ENCODE measurements at places on chromosomes 2 and 18.

DNA sequence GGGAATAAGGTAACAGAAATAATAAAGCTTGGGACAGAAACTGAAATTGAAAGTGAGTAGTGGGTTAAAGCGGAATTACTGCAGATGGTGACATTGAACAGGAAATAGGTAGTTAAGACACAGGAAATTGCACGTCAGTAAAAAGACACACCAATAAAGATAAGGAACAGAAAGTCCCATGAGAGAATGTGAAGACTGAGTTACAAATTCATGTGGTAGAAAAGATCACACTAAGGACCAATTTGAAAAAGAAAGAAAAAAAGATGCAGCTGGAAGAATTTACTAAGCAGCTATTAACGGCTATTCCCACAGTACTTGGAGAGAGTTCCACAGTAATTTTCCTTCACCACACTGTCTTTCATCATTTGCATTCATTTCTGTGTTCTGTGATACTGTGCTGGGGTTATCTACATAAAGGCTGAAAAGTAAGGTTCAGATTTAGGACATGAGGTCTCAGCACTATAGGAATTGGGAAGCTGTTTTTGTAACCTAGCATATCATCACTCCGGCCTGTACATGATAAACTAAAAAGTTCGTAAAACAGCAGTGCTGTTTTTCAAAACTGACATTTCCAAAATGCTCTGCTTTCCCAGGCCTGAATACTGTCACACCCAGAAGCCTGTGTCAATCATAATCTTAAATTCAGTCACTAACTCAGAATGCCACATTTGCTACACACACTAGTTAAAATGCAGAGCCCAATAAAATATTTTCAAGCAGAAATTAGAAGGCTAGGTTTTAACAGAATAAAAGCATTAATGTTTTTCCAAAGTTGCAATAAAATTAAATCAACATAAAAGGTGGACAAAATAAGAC, 42.9 kb downstream of the SRBD1 start:
- DNase-seq: no peak

- DNase-seq: no peak
Measured at GRCh38 chr2:232415736-232416520, 9.3 kb downstream of the ALPG start.

GRCh38 chr2:157790780-157791179, 85.3 kb downstream of the ACVR1 start:
- DNase-seq: no peak

- peak; percentile 32 for DNase-seq
Measured at GRCh38 chr2:163132850-163133249, 294.3 kb upstream of the KCNH7 start.

- DNase-seq: no peak
Measured at GRCh38 chr18:40612356-40612755, 1342.7 kb upstream of the PIK3C3 start.

GRCh38 chr18:63534615-63535014, 7.6 kb upstream of the SERPINB12 start:
- no peak for DNase-seq

DNA sequence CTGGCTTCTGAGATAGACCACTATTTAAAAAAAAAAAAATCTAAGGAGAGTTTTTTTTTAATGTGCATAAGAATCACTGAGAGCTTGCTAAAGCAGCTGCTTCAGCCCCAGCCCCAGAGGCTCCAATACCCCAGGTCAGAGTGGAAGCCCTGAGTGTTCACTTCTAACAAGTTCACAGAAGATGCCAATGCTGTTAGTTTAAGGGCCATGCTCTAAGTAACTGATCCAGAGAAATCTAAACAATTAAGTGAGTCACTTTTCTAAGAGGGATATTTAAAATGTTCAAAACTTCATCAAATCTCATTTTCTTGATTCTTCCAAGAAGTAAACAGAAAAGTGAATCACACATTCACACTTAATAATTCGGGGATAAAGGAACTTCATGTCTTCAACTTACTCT, 126.4 kb upstream of the CD226 start:
- no peak for DNase-seq

- no peak for DNase-seq
Measured at GRCh38 chr18:55541571-55541970, 46.4 kb downstream of the TCF4 start.

GRCh38 chr2:39144416-39144815, 23.6 kb upstream of the SOS1 start:
- no peak for DNase-seq

GRCh38 chr2:135997380-135997779, 12.0 kb upstream of the DARS1 start:
- peak; percentile 91 for DNase-seq

DNA sequence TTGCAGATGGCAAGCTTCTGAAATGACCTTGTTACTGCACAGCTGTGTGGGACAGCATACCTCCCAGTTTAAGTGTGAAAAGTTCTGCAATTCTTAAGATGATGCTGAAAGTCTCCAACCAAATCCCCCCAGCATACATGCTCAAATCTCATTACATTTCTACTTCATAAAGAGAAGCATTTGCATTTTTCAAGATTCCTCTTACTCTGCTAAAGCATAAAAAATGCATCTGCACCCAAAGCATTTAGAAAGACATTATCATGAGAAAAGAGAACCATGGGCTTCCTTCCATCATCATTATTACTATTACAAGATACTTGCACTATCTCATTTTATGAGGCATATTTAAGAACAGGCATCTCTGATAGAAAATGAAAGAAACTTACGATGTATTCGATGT, 236.9 kb upstream of the REV1 start:
- no peak for DNase-seq

GRCh38 chr2:128726236-128726635, 407.6 kb upstream of the HS6ST1 start:
- no peak for DNase-seq

- DNase-seq: no peak
Measured at GRCh38 chr2:177636672-177637071, 244.1 kb downstream of the AGPS start.

DNA sequence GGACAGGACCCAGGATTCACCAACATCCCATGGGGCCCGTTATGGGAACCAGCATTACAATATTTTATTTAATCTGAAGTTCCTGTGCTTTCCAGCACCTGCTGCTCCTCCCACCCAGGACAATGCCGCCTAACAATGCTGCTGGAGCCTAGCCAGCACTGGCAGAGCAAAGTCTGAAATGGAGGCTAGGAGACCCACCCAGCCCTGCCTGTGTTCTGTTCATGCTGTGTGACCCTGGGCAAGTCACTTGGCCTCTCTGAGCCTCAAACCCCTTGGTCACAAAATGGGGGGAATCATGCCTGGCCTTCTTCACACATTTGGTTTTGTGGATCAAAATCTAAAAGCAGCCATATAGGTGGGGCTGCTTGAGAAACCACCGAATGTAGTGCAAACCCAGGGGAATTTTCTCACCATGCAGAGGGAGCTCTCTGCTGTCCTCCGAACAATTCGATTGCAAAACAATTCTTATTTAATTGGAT, 38.5 kb upstream of the ODC1 start:
- DNase-seq: no peak

Data from GM23338 (cell line).